ENCODE measurements at places on chromosomes 7 and 10. TPM values are rescaled to one million over a fixed set of nuclear protein-coding genes. Genes with fewer than 3 reads are reported as not detected.

TMEM178B gene
- 0.96 TPM for total RNA-seq

DNA sequence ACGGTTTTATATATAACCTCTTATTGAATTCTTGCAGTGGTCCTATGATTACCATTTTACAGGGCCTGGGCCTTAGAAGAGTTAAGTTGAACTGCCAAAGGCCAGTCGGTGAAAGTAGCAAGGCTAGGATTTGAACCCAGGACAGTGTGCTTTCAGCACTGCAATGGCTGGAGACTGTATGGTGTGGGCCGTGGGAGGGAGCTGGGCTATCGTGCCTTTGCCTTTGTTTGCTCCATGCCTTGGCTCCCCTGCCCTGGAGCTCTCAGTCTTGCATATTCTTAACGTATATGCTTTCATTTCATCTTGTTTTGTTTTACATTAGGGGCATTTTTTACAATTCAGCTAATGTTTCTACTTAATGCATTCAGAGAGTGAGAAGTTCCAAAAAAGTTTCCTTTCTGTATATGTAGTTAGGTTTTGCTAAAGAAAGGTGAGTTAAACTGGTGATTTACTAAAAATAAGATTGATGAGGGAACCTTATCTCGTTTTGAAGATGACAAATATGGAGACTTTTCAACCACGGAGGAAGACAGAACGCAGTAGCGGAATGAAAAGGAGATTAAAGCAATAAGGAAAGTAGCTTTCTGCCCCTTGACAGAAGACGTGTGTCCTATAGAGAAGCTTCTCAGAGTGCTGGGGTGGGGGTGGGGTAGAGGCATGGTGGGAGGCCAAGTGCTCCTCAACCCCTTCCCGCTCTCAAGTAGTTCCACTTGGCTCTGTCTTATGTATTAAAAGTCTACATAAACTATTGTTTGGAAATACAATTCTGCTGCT lies 82.5 kb downstream of the RTKN2 start:
- DNase-seq, result no peak
- H3K36me3 ChIP-seq, result no peaks in the 10 kb centered on the region
- H3K27me3 ChIP-seq, result no peaks in the 10 kb centered on the region
- no peak overlapping the region for H3K4me3 ChIP-seq
- H3K27ac ChIP-seq, result no peak overlapping the region

DNA sequence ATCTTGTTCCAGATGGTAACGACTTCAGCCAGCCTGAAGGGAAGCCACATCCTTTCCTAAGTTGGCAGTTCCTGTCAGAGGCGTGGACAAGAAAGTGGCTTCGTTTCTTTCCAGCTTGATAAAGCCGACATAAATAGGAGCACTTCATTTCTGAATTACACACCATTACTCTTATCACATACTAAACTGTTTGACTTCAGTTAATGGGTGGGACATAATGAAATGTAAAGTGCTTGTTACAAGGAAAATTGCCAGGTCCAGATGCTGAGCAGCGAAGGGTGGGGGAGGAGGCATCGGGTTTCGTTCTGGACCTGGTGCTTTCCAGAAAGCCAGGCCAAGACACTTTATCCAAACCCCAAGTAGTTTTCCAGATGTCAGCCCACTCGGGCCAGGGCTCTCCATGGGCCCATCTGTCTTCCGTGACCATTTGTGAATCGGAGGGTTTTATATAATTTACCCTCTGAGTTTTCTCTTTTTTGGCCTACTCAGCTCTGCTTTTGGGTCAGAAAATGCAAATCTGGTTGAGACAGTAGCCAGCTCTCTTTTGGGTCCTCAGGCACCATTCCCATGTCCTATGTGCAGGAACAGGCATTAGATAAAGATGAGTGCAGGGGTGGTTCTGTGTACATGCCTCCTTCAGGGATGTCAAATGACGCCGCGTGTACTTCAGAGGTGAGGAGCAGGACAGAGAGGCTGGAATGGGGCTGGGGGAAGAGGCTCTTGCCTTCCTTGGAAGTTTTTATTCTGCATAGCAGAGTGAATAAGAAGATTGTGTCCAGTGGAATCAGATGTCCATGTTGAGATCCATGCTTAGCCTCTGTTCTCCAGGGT lies 90.2 kb downstream of the TACC2 start:
- no peak overlapping the region for H3K27ac ChIP-seq
- H3K36me3 ChIP-seq, result no peaks in the 10 kb centered on the region
- H3K4me3 ChIP-seq, result no peak overlapping the region
- H3K4me1 ChIP-seq, result no peaks in the 10 kb centered on the region
- no peaks in the 10 kb centered on the region for H3K27me3 ChIP-seq

PIK3CG gene
- 44.8 TPM for total RNA-seq

GJC3 gene
- total RNA-seq, result not detected

CREM gene
- total RNA-seq, result 94.6 TPM

DNA sequence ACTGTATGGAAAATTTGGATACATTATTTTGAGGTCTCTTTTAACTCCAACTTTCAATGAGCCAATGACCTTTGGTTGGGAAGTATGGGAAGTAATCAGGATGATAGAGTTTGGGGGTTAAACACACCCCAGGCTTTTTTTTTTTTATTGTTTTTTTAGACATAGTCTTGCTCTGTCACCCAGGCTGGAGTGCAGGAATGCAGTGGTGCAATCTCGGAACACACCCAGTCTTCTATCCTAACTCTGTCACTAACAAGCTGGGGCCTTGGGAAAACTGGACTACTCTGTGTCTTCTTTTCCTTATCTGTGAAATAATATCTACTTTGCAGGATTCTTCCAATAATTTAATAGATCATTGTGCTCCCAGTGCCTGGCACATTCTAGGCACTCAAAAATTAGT lies 37.6 kb upstream of the AGBL3 start:
- DNase-seq, result no peak
- no peak overlapping the region for H3K27ac ChIP-seq
- no peaks in the 10 kb centered on the region for H3K27me3 ChIP-seq
- no peak overlapping the region for H3K4me3 ChIP-seq
- H3K36me3 ChIP-seq, result no peaks in the 10 kb centered on the region

DNA sequence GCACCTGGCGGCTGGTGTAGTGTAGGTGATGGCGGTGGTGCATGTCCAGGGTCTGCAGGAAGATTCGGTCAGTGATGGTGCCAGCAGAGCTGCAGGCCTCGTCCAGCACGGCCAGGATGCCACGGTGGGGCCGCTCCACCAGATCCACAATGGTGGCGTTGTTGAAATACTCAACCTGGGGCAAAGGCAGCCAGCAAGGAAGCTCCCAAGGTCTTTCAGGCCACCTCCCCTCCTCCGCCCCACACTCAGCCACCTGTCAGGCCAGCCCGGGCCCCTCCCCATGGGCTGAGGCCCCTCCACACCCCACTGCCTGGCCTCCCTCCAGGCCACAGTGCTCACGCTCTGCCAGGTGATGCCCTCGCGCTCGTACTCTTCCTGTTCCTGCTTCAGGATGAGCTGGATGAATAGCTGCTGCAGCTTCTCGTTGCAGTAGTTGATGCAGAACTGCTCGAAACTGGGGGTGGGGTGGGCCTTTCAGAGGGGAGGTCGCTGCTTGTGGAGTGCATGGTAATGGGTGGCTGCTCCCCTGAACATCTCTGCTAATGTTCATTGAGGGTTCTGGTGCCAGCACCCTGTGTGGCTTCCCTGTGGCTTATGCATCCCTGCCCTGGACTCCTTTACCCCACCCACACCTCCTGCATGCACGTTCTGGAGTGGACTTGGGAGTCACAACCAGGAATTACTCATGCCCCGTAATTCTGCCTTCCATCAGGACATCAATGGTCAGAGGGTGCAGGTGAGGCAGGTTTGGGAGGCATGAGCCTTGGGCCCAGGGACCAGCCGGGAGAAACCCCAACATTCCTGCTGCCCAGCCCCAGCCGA lies 8.9 kb downstream of the MYO1G start:
- H3K4me3 ChIP-seq, result no peak overlapping the region
- DNase-seq, result peak; percentile 9
- no peaks in the 10 kb centered on the region for H3K27me3 ChIP-seq
- H3K27ac ChIP-seq, result no peak overlapping the region

- no peak overlapping the region for H3K27ac ChIP-seq
- H3K4me3 ChIP-seq, result no peak overlapping the region
- H3K4me1 ChIP-seq, result no peaks in the 10 kb centered on the region
- H3K36me3 ChIP-seq, result no peaks in the 10 kb centered on the region
Measured at GRCh38 chr10:78550090-78550489, 516.4 kb downstream of the RPS24 start.

- DNase-seq, result no peak
- H3K27ac ChIP-seq, result no peak overlapping the region
- H3K4me3 ChIP-seq, result no peak overlapping the region
- H3K27me3 ChIP-seq, result no peaks in the 10 kb centered on the region
- no peaks in the 10 kb centered on the region for H3K36me3 ChIP-seq
Measured at GRCh38 chr10:86229811-86230556, 136.6 kb downstream of the GRID1 start.

GRCh38 chr10:48439031-48439430 lies 132.6 kb downstream of the MAPK8 start:
- H3K4me3 ChIP-seq, result no peak overlapping the region
- no peaks in the 10 kb centered on the region for H3K36me3 ChIP-seq
- no peaks in the 10 kb centered on the region for H3K27me3 ChIP-seq

DNA sequence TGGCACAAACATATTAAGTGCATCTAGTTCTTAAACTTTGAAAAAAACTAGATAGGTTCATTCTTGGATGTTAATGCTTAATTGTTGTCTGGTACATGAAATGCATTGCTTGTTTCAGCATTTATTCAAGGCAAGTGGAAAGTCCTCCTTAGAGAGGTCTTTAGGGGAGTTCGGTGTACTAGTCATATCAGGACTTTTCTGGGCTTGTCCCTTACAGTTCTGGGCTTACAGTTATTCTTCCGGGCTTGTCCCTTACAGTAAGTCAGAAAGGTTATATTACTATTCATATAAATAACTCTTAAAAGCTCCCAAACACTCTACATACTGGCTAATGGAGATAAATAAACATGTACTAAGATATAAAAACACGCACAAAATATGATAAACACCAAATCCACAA lies 61.6 kb upstream of the MRLN start:
- H3K27ac ChIP-seq, result no peak overlapping the region
- H3K4me3 ChIP-seq, result no peak overlapping the region
- no peaks in the 10 kb centered on the region for H3K27me3 ChIP-seq
- peaks cover 10% of the 10 kb centered on the region for H3K36me3 ChIP-seq
- no peak for DNase-seq
- H3K4me1 ChIP-seq, result no peaks in the 10 kb centered on the region
